Stimulated activated CD4-positive, alpha-beta T cell treated with anti-CD3 and anti-CD28 coated beads, Interleukin-1b, Interleukin-23, amount 100 ng/mL, for 1 hour (primary cell): ENCODE measurements at places on chromosomes 12 and 14.

DNA sequence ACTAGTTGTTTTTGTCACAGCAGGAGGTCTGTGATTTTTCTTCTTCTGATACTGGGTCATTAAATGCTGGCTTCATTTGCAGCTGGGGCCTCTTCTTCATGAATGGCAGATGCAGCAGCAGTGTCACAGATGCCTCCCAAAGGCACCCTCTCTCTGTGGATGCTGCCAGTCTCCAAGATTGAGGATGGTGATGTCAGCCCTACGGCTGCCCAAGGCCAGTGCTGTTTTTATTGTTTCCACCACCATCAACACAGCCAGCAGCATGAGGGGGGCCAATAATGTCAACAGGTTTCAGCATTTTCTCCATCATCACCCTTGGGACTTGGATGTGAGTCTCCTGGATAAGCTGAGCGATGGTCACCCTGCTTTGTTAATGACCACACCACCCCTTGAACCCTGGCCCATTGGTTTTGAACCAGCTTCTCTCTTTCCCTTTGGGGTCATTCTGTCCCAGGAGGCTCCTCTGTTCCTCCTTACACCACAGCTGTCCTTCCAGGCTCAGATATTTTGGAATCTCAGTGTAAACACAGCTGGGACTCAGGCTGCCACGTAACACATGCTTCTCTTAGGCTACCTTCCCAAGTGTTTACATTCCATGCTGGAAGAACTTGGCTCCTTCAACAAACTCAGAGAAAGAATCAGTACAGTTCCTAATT is 151.7 kb upstream of the DDHD1 start:
- DNase-seq, result no peak

DNA sequence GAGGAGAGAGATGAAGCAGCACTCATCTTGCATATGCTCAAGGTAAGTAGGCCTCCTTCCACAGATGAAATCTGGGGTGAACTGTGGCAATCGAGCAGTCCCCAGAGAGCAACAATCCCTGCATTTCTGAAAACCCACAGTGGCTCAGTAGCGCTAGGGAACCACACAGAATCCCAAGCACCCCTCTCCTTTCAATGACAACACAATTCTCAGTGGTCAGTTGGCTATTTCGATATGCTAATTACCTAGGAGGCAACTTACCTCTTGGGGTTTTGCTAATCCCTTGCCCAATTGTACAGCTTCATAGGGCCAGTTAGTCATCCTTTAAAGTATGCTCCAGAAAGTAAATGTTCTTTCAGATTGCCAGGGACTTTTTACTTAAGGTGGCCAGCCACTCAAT is 1035.7 kb downstream of the BCL11B start:
- DNase-seq, result no peak

DNA sequence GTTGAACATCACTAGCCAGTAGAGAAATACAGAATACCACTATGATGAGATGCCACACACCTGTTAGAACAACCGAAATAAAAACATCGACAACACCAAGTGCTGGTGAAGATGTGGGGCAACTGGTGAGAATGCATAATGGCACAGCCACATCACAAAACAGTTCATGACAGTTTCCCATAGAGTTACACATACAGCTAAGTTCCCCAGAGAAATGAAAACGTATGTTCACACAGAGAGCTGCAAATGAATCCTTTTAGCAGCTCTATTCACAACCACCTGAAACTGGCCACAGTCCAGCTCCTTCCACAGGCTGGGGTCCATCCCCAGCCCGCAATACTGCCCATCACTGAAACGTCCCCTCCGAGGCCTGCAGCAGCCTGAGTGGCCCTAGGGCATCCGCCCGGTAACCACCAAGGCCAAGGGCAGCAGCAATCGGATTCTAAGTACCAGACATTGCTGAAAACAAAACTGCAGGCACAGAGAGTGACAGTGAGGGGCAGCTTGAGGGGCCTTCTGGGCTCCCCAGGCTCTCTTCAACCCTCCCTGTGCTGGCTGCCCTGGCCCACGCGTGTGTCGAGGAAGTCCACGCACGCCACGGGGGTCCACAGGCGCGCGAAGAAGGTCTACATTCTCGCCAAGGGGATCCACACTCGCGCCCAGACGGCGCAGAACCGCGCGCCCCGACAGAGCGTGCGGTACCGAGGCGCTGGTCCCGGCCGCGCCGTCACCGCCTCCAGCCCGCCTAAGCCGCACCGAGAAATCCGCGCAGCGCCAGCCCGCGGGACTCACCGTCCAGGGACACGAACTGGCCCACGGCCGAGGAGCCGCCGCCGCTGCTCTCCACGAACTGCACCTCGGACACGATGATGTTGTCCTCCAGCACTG is 903 bp downstream of the BRF1 start:
- DNase-seq, result no peak

DNA sequence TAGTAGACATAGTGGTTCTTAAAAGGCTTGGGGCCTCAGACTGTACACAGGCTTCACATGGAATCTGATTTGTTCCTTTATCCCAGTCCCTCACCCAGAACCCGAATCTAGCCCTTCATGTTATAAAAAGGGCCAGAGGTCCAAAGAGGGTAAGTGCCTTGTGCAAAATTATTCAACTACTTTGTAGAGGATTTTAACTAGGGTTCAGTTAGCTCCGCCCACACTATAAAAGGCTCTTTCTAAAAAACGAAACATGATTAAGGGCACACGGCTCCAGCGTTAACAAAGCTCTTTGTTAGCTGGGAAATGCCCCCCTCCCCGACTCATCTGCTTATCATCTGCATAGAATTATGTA is 3.2 kb upstream of the SOCS2 start:
- no peak for DNase-seq

DNA sequence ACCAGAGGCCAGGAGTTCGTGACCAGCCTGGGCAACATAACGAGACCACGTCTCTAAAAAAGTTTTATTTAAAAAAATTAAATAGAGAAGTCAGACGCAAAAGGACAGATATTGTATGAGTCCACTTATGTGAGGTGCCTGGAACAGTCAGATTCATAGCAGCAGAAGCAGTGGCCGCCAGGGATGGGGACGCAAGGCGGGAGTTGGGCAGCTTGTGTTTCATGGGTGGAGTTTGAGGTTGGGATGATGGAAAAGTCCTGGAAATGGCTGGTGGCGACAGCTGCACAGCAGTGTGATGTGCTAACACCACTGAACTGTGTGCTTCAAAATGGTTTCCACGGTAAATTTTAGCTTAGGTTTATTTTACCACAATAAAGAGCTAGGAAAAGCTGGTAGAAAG is 57.6 kb upstream of the DDX11 start:
- DNase-seq, result no peak

- DNase-seq, result no peak
Measured at GRCh38 chr14:80850197-80850814, 91.2 kb downstream of the CEP128 start.

- DNase-seq, result no peak
Measured at GRCh38 chr12:484096-484495, 24.4 kb downstream of the B4GALNT3 start.

DNA sequence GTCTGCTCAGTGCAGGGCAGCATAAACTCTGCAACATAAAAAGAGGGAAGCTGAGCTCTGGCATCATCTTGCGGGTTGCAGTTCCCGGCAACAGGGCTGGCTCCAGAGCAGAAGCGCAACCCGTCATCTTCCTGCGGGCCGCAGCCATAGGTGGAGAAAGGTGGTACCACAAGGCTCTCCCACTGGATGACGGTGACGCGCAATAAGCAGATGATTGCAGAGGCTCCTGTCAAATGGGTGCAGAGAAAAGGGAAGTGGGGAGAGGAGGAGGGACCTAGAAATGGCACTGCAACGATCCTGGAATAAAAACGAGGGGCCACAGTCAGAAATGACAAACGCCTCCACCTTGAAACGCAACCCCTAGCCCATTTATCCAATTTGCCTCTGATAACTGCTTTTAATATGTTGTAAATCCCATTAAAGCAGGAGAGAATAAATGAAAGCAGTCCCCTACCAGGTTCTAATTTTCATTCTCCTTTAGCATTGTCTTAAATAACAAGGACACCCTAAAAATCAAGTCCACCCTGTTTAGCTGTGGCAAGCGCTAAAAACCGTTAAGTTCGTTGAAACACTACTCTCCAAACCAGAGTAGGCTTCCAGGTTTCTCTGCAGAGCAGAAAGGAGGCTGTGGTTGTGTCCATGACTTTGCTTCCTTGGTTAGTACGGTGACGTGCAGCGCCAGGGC is 30.9 kb upstream of the TUBA1C start:
- DNase-seq, result no peak

- no peak for DNase-seq
Measured at GRCh38 chr12:54159589-54159988, 29.2 kb downstream of the SMUG1 start.

DNA sequence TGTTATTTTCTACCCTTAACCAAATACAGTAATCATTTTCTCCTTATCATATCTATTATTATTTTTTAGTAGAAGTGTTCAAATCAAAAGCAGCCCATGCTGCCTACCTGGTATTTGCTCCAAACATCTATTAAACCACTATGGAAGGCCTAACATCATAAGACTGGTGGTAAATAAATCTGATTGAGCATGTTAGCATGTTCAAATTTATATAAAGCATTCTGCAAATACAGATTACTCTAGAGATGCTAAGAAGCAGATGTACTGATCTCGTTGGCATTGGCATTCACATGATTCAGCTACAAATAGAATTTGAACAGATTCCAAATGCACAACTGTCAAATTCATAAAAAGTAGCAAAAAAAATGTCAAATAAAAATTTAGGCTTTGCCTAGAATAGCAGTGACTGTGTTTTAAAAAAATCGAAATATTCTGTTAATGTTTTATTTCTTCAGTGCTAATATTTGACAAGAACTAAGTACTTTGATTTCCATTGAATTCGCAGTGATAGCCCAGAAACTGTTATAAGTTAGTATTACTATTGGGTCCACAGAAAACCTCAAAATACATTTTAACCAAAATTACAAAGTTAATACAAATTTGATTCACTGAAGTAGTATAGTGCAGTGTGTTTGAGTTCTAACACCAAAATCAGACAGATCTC is 9.4 kb upstream of the OSBPL8 start:
- DNase-seq, result no peak

DNA sequence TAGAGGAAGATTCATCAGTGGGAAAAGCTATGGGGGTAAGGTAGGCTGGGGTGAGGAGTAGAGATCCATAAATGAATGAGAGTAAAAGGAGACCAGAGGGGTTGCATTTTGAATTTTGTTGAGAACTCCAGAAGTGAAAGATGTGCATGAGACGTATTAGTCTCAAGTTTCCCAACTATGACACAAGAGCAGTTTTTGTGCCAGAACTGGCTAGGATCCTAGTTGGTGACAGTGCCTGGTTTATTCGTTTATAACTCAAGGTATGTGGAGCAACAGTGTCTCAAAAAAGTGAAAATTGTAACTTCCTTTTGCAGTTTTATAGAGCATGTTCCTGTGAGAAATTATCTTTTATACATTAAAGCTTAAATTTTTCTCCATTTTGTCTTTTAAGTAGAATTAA is 377.0 kb downstream of the NPAS3 start:
- DNase-seq, result no peak

GRCh38 chr14:106207316-106207715 is 680.9 kb downstream of the TMEM121 start:
- DNase-seq, result no peak
